Naive thymus-derived CD4-positive, alpha-beta T cell (primary cell): ENCODE measurements at places on chromosomes 1 and 21.
A peak's percentile ranks its signal among the peaks of the same experiment; 100 is the strongest.

DNA sequence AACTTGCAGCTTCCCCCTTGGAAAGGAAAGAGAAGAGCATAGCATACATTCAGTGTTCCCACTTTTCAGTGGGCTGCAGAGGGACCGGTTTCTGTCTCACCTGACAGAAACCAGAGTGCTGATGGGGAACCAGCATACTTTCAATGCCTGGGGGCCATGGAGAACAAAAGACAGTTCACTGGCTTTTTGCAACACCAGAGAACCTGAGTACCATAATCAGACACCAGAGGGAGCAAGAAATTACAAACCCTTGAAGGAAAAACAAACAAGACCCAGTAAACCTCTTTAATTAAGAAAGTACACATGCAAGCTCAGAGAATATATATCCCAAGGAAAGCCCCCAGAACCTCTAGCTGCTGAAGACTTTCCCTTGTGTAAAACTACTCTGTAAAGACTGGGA is 51.1 kb downstream of the CSMD2 start:
- no peak overlapping the region for H3K27ac ChIP-seq
- no peaks in the 10 kb centered on the region for H3K4me1 ChIP-seq
- no peaks in the 10 kb centered on the region for H3K36me3 ChIP-seq
- H3K27me3 ChIP-seq, result no peaks in the 10 kb centered on the region

DNA sequence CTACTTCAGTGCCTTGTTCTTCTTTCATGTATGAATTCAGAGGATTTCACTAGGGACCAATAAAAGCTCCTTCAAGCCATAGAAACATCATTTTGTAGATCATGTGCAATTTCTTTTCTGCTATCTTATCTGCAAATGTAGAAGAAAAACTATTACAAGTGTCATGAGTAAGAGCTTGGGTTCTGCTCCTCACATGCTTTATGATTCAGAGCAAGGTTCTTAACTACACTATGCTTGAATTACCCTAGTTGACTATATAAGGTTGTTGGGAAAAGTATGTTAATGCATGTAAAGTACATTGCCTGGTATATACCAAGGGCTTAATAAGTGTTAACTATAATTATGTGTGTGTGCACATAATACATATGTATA is 91.4 kb upstream of the S1PR1 start:
- H3K4me1 ChIP-seq, result no peaks in the 10 kb centered on the region
- no peaks in the 10 kb centered on the region for H3K36me3 ChIP-seq
- no peak overlapping the region for H3K27ac ChIP-seq

GRCh38 chr1:98103617-98104285 is 182.9 kb upstream of the DPYD start:
- no peak for DNase-seq
- no peaks in the 10 kb centered on the region for H3K27me3 ChIP-seq
- no peaks in the 10 kb centered on the region for H3K36me3 ChIP-seq

- H3K27me3 ChIP-seq, result no peaks in the 10 kb centered on the region
- H3K4me1 ChIP-seq, result peaks cover 7% of the 10 kb centered on the region
- H3K27ac ChIP-seq, result no peak overlapping the region
- no peak for DNase-seq
- no peaks in the 10 kb centered on the region for H3K36me3 ChIP-seq
These were observed 64.6 kb upstream of the WDR26 start for GRCh38 chr1:224499204-224499603.

- H3K36me3 ChIP-seq, result no peaks in the 10 kb centered on the region
- peak overlapping the region; percentile 40 for H3K27ac ChIP-seq
- H3K4me1 ChIP-seq, result peaks cover 15% of the 10 kb centered on the region
These were observed 40.6 kb upstream of the LRP8 start for GRCh38 chr1:53368314-53369033.
